Activated CD8-positive, alpha-beta memory T cell treated with anti-CD3 and anti-CD28 coated beads for 1 hour (primary cell): ENCODE measurements at places on chromosomes 6 and 20.

GRCh38 chr6:16314296-16314695 is 75.9 kb downstream of the GMPR start:
- no peak for DNase-seq

DNA sequence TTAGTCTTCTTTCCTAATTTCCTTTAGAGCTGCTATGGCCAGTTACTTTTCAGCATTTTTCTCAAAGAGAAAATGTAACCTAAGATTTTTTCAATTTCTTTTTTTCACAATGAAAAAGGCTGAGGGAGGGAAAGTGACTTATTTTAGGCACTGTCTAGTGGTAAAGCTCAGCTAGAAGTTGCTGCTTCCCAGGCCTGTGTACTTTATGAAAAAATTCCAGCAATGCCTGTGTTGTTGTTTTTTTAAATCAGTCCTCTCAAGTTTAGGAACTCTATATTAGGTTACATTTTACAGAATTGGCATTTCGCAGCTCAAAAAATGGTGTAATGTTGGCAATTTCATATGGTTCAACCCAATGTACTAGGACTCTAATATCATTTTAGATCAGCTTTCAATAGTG is 269.6 kb downstream of the ARID1B start:
- DNase-seq = no peak

DNA sequence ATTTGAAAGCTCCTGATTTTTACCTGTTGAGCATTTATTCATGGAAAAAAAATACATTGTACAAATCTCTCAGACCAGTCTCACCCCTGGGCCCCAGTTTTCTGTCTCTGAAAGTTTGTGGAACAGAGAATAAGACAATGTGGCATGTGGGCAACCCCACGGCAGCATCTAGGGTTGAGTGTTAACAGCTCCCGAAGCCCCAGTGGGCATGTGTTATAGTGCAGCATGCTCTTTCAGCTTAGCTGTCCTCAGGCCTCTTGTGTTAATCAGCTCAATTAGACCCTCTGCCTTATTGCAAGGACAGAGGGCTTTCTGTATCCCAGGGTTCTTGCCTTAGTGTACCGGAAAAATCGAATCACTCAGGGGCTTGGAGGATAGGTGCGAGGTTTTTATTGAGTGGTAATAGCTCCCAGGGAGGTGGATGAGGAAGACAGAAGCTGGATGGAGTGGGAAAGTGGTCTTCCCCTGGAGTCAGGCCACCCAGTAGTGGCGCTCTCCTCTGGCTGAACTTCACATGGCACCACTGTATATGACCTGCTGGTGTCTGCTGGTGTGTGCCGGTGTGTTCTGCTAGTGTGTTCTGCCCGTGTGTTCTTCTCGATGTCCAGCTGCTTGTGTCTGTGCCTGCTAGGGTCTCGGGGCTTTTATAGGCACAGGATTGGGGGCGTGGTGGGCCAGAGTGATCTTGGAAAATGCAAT is 382.8 kb downstream of the EPM2A start:
- no peak for DNase-seq

GRCh38 chr6:47144306-47144705 is 102.2 kb upstream of the ADGRF1 start:
- DNase-seq = no peak

DNA sequence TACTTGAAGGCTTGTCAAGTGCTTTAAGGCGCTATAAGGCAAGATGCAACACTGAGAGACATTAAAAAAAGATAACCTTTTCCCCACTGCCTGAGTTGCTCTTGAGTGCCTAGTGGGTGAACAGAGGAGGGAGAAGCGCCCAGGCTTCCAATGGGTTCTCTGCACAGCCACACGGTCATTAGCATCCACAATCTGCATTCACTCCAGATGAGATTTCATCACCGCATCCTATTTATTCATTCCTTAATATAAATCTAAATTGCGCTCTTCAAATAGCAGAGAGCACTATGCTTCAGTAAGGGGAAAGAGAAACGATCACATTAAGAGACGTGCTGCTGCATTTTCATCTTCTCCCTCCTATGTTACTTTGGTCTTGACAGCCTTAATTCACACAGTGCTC is 219.2 kb downstream of the ATXN1 start:
- no peak for DNase-seq

DNA sequence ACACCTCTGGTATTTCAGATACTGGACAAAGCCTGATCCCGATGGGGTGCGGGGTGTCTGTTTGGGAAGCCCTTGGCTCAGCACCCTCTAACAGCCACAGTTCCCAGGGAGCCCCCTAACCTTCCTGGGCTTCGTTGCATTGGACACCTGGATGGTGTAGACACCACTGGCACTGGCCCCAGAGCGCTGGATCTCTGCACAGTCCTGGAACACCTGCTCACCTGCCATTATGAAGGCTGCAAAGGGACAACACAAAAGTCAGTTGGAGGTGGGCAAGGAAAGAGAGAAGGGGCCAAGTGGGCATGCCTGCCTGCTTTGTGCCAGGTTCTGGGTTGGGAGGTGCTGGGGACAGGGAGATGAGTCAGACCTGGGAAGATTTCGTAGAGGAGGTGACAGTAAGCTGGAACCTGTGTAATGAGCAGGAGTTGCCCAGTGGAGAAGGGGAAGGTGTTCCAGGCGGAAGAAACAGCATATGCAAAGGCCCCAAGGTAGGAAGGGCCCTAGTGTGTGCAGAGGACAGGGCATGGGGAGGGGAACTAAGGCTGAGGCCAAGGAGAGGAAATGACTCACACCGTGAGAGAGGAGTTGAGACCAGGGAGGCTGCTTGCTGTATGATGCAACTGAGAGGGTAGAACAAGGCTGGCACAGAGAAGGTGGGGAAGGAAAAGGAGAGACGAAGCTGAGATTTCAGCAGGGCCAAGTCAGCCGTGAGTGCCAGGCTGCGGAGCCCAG is 34.9 kb downstream of the ANGPT4 start:
- DNase-seq = no peak

DNA sequence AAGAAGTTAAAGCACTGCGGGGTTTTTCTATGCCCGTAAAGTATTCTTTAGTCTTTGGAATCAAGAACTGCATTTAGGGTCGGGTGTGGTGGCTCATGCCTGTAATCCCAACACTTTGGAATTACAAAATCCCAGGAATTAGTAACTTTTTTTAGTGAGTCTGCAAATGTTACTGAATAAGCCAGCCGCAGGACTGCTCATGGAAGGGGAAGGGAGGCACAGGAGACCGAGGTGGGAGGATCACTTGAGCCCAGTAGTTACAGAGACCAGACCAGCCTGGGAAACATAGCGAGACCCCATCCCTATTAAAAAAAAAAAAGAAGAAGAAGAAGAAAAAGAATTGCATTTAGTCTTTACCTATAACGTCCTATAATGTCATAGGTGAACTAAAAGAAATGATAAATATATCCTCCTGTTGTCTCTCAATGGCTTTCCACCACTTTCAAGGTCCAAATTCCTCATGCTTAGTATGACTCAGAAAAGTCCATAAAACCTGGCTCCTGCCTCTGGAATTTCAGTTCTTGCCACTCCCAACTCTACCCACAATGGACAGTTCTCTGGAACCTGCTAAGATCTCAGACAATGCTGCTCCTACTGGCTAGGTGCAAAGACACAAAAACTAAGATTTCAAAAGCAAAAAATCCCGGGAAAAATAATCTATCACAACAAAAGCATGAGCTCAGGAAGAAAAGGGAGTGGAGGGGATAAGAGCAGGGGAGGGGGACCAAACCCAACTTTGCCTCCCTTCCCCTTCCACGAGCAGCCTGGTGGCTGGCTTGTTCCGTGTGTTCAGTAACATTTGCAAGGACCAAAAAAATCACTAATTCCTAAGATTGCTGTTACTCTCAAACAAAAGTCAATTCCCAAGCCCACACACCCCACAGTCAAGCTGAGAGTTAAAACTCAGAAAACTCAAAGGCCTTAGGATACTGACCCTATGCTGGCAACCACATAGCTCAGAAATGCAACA is 39.0 kb downstream of the B4GALT5 start:
- DNase-seq = no peak

DNA sequence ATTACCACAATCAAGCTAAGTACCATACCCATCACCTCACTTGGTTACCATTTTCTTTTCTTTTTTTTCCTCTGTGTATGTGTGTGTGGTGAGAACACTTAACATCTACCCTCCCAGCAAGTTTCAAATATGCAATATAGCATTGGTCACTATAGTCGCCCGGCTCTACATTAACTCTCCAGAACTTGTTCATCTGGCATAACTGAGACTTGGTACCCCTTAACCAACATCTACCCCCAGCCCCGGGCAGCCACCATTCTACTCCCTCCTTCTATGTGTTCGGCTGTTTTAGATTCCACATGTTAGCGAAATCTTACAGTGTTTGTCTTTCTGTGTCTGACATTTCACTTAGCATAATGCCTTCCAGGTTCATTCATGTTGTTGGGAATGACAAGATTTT is 89.0 kb upstream of the TOP1 start:
- no peak for DNase-seq
